ENCODE measurements at places on chromosomes 12 and 14.

DNA sequence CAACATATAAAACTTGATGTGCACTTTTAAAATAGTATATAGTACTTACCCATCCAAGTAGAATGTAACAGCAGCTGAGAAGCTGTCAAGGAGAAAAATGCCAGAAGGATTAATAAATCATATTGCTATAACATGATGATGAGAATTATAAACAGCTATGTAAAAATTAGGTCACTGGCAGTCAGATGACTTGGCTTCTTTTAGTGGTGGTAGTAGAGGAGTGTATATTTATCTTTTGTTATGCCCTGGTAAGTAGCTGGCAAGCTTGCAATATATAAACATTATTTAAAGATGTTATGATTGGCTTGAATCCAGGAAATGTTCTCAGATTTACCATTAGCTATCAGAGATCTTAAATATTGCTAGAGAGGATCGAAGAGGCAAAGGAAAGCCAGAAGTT, 471.0 kb upstream of the MGAT4C start:
- peak; percentile 43 for DNase-seq

DNA sequence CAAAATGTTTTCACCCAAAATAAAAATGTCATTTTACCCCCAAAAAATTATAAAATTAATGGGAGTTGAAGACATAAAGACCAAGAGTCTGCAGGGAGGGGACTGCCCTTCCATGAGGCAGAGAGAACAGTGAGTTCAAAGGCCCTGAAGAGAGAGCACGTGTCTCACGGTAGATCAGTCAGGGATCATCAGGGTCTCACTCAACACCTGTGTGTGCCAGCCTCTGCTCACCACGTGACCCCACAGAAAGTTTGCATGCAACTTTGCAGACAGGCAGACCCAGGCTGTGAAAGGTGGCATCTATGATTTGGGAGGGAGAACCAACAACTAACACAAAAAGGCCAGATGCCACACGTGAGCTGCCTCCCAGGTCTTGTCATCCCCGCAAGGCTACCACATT, 33.1 kb downstream of the CLMN start:
- DNase-seq, result no peak

DNA sequence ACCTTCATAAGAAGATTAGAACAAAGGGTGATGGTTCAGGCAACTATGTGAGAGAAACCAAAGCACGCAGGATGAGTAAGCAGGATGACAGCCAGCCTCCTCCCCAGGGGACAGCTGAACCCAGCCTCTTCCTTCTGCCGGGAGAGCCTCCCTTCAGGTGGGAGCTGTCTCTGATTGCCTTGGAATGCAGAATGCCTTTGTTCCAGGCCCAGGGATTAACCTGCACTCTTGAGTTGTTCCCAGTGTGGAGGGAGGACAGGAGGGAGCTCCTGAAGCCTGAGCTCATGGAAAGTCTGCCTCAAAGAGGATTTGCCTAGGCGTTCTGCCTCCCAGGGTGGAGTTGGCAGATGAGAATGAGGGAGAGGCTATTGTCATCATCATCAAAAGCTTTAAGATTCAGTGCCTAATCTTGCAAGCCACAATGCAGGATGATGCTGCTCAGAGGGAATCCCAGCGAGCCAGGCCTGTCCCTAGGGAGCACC, 3.6 kb upstream of the KRT6A start:
- no peak for DNase-seq

- no peak for DNase-seq
Observed at GRCh38 chr12:120678572-120678971, 8.4 kb upstream of the MLEC start.

- DNase-seq, result no peak
Observed at GRCh38 chr12:76356071-76356470, 7.9 kb upstream of the BBS10 start.

DNA sequence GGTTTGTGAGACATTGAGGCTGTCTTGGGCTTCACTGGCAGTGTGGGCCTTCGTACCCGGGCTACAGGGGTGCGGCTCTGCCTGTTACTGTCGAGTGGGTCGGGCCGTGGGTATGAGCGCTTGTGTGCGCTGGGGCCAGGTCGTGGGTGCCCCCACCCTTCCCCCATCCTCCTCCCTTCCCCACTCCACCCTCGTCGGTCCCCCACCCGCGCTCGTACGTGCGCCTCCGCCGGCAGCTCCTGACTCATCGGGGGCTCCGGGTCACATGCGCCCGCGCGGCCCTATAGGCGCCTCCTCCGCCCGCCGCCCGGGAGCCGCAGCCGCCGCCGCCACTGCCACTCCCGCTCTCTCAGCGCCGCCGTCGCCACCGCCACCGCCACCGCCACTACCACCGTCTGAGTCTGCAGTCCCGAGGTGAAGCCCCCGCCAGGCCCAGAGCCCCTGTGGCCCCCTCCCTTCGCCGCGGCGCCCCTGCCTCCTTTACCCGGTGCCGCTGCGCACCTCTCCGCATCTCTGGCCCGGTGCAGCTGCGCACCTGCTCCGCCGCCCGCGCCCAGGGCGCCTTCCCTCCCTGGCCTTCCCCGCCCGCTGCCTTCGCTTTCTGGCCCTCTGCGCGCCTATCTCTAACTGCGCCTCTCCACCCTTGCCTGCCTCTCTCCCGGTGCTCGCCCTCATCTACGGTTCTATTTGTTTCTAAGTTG, at the start of gene ENO2:
TSS of gene ENO2 (plus strand) at position 335 of the 701 bp plus-strand sequence. CDS start 1,253 bp downstream, outside the sequence.
- DNase-seq, result no peak

DNA sequence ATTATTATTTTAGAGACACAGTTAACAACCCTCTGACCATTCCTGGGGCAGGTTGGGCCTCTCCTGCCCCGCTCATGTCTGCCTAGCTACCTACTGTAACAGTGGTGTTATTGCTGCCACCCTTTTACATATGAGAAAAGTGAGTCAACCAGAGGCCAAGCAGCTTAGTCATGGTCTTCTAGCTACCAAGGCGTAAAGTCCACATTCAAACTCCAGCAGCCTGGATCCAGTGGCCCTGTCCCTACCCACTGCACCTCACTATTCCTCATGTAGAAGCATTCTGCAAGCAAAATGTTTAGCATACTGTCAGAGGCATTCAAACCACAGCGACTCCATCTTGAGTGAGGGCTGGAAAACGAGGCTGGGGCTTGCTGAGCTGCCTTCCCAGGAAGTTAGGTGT, 95.8 kb downstream of the SLC15A4 start:
- no peak for DNase-seq

- no peak for DNase-seq
Observed at GRCh38 chr14:38063711-38064320, 143.9 kb upstream of the SSTR1 start.

DNA sequence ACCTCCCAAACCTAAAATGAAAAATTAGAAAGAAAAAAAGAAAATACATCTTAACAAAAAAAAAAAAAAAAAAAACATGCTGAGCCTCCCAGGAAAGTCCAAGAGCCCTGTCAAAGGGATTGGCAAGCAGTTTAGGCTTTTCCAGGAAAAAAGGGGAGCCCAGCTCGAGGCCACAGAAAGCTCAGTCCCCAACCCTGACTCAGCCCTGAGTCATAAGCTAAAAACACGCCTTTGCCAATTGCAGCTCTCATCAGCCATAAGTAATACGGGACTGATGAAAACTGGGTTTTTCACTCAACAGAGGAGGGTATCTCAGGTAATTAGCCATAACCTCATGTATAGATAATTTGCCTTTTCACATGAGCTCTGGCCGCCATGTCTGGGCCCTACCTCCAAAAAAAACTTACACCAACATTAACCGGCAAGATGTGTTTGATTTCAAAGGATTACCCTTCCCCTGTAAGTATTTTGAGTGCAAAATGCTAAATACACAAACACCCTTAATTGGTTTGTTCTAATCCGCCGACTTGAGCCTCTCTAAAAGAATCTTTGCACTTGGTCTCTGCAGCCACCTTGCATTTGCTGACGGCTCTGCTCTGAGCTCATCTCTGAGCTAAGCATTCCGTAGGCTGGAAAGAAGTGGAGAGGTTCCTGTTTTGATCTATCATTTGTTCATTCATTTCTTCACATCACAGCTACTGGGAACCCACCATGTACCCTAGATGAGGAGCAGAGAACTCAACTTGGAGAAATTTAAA, 319.2 kb downstream of the BCL11B start:
- DNase-seq, result peak; percentile 44

GRCh38 chr12:113052326-113052725, 4.2 kb upstream of the DTX1 start:
- no peak for DNase-seq

DNA sequence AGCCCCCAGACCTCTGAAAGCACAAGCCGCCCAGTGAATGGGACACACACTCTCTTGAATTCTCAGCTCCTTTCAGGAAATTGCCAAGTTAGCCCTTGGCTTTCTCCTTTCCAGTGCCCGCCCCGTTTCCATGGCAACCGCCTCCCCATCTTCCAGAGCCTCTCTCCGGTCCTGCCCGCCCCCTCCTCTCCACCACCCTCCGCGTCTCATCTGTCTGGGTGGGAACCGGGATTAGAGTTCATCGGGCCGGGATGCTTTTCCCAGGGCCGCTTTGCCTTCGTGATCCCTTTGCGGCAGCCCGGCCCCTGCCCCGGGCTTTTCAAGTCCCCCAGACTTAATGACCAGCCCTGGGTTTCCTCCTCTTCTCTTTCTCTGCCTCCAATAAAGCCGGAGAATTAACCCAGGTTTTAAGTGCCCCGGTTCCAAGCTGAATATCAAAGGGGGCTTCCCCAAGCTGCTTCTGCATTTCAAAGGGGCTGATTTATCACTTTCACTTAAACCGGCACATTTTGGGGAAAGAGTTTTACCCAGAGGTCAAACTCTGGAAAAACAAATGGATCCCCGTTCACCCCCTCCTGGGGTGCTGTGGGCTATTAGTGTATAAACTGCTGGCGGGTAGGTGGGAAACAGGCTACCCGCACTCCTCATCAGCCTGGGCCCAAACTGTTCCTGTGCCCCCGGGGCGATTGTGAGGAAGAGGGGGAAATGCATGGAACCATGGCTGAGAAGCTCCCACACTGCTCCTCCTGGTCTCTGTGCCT, 101.7 kb downstream of the ZFP36L1 start:
- DNase-seq, result no peak

- no peak for DNase-seq
Observed at GRCh38 chr14:50534997-50535396, 2.6 kb upstream of the MAP4K5 start.

GRCh38 chr12:124536641-124537040, 30.8 kb downstream of the NCOR2 start:
- DNase-seq, result no peak

- no peak for DNase-seq
Observed at GRCh38 chr14:95222151-95222631, 64.9 kb upstream of the DICER1 start.

GRCh38 chr14:51616724-51617409, 34.8 kb upstream of the FRMD6 start:
- peak; percentile 47 for DNase-seq

DNA sequence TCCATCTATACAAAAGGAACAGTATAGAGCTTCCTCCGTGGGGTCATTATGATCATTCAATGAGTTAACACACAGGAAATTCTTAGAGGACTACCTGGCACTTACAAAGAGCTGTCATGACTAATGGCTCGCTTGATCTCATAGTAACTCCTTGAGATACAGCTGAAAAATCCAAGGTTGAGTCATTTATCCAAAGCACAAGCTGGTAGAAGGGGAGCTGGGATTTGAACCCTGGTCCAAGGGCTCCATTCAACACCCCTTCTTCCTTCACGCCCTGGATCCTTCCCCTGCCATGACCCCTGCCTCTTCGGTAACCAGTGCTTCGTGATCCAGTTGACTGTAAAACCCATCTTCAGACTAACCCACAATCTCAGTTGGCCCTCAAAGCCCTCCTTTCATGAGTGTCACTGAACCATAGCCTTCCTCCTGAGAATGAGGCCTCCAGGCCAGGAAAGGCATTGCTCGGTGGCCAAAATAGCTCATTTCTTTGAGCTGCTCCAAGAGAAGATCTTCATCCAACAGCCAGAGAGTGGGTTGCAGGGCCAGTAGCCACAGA, 7.8 kb downstream of the ZFP36L1 start:
- no peak for DNase-seq

DNA sequence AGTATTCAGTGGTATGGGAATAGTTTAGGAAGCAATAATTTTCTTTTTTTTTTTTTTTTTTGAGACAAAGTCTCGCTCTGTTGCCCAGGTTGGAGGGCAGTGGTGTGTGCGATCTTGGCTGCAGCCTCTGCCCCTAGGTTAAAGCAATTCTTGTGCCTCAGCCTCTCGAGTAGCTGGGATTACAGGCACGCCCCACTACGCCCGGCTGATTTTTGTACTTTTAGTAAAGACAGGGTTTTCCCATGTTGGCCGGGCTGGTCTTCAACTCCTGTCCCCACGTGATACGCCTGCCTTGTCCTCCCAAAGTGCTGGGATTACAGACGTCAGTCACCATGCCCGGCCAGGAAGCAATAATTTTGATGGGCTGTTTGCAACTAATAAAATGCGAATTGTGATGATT, 62.1 kb downstream of the ATG14 start:
- DNase-seq, result no peak

GRCh38 chr14:66087231-66087630, 398.9 kb upstream of the CCDC196 start:
- DNase-seq, result no peak

DNA sequence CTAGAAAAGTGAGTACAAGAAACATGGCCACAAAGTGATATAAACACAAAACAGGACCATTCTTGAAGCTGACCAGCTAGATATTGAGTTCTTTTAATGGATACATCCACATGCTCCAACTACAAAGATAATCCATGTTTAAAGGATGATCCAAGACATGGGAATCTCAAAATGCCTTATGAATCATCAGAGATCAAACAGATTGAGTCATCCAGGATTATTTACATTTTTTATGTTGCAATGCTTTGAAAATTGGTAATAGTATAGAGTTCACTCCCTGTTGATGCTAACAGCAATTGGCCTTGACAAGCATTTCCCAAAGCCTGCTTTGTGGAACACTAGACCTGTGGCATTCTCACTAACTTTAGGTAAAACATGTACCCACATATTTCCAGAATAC, 293.0 kb upstream of the TBX3 start:
- DNase-seq, result peak; percentile 44

DNA sequence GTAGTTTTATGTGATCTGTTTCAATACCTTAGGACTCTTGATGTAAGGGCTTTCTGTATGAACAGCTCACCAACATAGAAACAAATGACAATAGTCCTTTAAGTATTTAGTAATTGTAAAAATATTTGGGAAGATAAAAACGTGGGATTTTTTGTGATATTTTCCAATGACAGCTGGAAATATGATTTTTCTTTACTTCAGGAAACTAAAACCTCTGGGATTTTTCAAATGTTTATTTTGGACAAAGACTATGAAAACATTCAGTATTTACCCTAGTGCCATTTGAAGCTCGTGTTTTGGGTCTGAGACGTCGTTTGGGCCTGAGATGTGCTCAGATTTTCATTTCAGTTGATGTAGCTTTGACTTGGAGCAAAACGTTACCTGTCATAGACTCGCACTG, 240.0 kb downstream of the BMP4 start:
- no peak for DNase-seq

GRCh38 chr14:76274324-76274723, 101.6 kb upstream of the ESRRB start:
- DNase-seq, result no peak

GRCh38 chr14:79375356-79375755, 835.9 kb downstream of the DIO2 start:
- DNase-seq, result no peak

GRCh38 chr14:101062601-101063000, 159.1 kb upstream of the RTL1 start:
- peak; percentile 10 for DNase-seq

Data from fibroblast of the conjunctiva (primary cell).